SJSA1 (cell line): ENCODE measurements at places on chromosomes 7 and 10.

DNA sequence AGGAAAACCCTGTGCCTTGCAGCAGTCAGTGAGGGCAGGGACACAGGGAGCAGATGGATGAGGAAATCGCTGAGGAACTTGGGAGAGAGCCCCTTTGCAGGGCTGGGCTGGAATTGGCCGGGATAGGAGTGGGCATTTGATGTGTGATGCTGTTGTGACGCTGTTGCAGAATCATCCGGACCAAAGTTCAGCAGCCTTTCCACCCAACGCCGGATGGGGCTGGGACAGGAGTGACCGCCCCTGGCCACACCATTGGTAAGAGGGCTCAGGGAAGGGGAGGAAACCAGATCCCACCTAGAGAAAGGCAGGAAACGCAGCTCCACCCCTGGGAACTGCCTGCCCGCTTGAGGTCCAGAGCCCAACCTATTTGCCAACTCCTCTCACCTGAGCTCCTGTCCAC is 33.9 kb downstream of the PAX2 start:
- no peaks in the 10 kb centered on the region for H3K36me3 ChIP-seq
- H3K4me1 ChIP-seq: no peaks in the 10 kb centered on the region
- H3K27me3 ChIP-seq: peaks cover 57% of the 10 kb centered on the region

GRCh38 chr10:71213127-71213621 is 804 bp downstream of the UNC5B start:
- H3K27ac ChIP-seq: no peak overlapping the region
- no peak for DNase-seq
- peak overlapping the region; percentile 51 for H3K4me3 ChIP-seq
- peaks cover 39% of the 10 kb centered on the region for H3K4me1 ChIP-seq
- H3K36me3 ChIP-seq: no peaks in the 10 kb centered on the region

DNA sequence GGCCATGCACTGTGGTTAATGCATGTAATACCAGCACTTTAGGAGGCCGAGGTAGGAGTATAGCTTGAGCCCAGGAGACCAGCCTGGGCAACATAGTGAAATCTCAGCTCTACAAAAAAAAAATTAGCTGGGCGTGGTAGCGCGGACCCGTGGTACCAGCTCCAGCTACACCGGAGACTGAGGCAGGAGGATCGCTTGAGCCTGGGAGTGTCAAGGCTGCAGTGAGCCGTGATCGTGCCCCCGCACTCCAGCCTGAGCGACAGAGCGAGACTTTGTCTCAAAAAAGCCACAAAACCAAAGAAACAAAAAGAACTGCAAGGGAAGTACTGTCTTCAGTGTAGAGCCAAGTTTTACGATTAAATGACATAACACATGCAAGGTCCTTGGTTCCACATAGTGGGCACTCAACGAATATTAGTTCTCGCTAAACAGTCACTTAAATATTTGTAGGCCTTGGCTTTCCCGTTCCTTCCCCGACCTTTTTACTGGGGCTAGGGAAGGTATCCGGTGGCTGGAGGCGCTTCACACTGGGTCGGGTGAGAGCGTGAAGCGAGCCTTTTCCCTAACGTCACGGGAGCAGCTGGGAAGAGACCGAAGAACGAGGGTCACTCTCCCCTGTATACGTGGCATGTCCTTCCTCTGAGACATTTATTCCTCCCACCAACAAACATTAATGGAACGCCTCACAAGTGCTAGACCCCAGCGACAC is 993 bp upstream of the SND1 start:
- H3K36me3 ChIP-seq: peaks cover 26% of the 10 kb centered on the region
- no peak for DNase-seq
- H3K27ac ChIP-seq: peak overlapping the region; percentile 77
- peaks cover 28% of the 10 kb centered on the region for H3K4me1 ChIP-seq
- H3K4me3 ChIP-seq: peak overlapping the region; percentile 78
- H3K27me3 ChIP-seq: no peaks in the 10 kb centered on the region

DNA sequence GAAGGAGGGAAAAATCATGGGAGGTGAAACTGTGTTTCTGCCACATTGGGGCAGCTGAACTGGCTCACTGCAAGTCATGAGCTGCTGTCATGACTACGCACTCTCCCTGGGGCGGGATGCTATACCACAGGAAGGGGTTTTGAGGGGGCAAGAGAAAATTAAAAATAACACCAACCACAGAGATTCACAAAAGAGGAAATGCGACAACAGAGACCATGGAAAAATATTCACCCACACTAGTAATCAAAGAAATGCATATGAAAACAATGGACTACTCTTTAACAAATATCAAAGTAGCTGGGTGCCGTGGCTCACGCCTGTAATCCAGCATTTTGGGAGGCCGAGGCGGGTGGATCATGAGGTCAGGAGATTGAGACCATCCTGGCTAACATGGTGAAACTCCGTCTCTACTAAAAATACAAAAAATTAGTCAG is 65.2 kb upstream of the TM9SF3 start:
- H3K27ac ChIP-seq: no peak overlapping the region
- no peak for DNase-seq
- H3K27me3 ChIP-seq: no peaks in the 10 kb centered on the region
- no peaks in the 10 kb centered on the region for H3K4me1 ChIP-seq
- H3K4me3 ChIP-seq: no peak overlapping the region

GRCh38 chr7:135998081-135998480 is 20.9 kb upstream of the MTPN start:
- no peak overlapping the region for H3K27ac ChIP-seq
- peaks cover 6% of the 10 kb centered on the region for H3K4me1 ChIP-seq
- DNase-seq: no peak
- no peak overlapping the region for H3K4me3 ChIP-seq
- no peaks in the 10 kb centered on the region for H3K27me3 ChIP-seq

DNA sequence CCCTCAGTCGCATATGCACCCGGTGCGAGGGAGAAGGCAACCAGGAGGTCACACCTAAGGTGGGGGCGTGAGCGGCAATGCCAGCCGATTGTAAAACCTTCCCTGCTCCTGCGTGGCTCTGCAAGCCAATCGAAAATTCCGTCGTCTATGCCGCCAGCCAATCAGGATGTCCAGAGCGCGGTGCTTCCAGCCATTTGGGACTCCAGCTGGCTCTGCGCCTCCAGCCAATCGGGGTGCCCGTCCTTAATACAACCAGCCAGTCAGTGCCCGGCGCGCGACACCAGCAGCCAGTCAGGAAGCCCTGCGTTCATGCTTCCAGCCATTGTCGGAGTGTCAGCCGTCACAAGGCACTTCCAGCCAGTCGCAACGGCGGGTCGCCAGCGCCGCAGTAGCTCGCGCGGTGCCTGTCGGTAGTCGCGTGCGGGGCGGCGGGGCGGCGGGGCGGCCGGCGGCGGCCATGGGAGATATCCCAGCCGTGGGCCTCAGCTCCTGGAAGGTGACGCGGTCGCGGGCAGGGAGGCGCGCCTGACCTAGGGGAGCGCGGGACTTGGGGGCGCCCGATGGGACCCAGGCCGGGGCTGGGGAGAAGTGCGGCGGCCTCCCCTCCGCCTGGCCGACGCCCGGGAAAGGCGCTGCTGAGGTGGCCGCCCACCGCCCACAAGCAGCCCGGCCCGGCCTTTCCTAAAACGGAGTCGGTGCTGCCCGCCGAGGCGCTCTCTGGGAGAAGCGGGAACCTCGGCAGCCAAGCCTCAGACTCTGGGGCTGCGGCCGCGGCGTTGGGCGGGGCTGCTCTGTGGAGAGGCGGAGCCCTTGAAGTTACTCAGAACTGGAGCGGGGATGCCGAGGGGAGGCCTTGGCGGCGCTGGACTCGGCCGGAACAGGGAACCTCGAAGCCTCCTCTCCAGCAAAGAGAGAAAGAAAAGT is at the start of gene AKR1E2:
TSS of gene AKR1E2 (plus strand) at position 340 of the 924 bp plus-strand sequence. CDS start at position 458, 118 bp downstream.
- peaks cover 21% of the 10 kb centered on the region for H3K4me1 ChIP-seq
- peaks cover 13% of the 10 kb centered on the region for H3K36me3 ChIP-seq
- no peaks in the 10 kb centered on the region for H3K27me3 ChIP-seq
- DNase-seq: peak; percentile 97
- H3K4me3 ChIP-seq: peak within 1 kb of the TSS; percentile 78
- H3K27ac ChIP-seq: peak within 1 kb of the TSS; percentile 96

- no peaks in the 10 kb centered on the region for H3K36me3 ChIP-seq
- no peaks in the 10 kb centered on the region; the same call in 1 of the 2 replicates for H3K27me3 ChIP-seq
- no peaks in the 10 kb centered on the region for H3K4me1 ChIP-seq
- no peak overlapping the region for H3K4me3 ChIP-seq
- no peak overlapping the region for H3K27ac ChIP-seq
- peak; percentile 66 for DNase-seq
Measured at GRCh38 chr7:34133983-34134782, 228.8 kb downstream of the BMPER start.

DNA sequence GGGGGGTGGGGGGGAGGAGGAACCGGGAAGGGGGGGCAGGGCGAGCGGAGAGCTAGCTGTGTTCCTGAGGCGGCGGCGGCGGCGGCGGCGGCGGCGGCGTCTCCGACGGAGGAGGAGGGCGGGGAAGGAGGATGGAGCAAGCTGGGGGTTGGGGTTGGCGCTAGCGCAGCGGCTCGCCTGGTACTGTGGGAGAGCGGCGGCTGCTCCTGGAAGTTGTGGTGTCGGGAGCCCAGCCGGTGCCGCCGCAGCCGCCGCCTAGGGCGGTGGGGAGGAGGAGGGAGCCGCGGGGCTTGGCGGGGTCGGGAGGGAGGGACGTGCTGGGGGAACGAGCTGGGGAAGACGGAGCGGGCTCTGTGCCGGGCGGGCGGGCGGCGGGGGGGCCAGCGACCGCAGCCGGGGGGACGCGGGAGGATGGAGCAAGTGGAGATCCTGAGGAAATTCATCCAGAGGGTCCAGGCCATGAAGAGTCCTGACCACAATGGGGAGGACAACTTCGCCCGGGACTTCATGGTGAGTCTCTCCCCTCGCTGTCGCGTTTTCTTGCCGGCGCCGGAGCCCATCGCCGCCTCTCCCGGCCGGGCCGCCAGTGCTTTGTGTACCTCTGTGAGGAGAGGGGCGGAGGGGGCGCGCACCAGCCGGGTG is at the start of gene PTPN12:
TSS of gene PTPN12 (plus strand) at position 160 of the 642 bp plus-strand sequence. CDS start at position 412, 252 bp downstream.
- no peaks in the 10 kb centered on the region for H3K27me3 ChIP-seq
- H3K4me1 ChIP-seq: peaks cover 12% of the 10 kb centered on the region
- H3K27ac ChIP-seq: peak within 1 kb of the TSS; percentile 89
- H3K4me3 ChIP-seq: peak within 1 kb of the TSS; percentile 88

GRCh38 chr10:79923145-79923544 is 25.8 kb downstream of the SFTPD start:
- H3K27me3 ChIP-seq: no peaks in the 10 kb centered on the region
- H3K27ac ChIP-seq: no peak overlapping the region
- peak; percentile 28 for DNase-seq
- no peak overlapping the region for H3K4me3 ChIP-seq
- H3K36me3 ChIP-seq: no peaks in the 10 kb centered on the region

GRCh38 chr7:103902917-103903316 is 86.5 kb downstream of the RELN start:
- no peaks in the 10 kb centered on the region for H3K4me1 ChIP-seq
- H3K36me3 ChIP-seq: no peaks in the 10 kb centered on the region
- no peak for DNase-seq

- H3K4me1 ChIP-seq: no peaks in the 10 kb centered on the region
- DNase-seq: no peak
- no peak overlapping the region for H3K27ac ChIP-seq
- H3K36me3 ChIP-seq: no peaks in the 10 kb centered on the region
- H3K4me3 ChIP-seq: no peak overlapping the region
Measured at GRCh38 chr7:124263232-124263827, 230.5 kb upstream of the TMEM229A start.

DNA sequence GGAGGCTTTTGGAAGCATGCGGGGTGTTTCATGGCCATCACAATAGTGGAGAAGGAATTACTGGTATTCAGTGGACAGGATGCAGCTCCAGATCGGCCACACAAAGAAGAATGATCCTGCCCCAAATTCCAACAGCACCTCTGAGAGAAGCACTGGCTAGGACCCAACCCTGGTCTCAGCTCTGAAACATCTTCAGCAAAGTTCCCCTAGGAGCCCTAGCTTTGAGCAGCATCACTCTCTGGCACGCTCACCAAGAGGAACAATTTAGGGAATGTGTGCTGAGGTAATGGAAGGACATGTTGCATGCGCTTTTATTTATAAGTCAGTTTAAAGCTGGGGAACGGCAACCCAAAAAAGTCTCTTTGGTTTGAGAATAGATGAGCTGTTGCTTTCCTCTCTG is 5.5 kb upstream of the OPN1SW start:
- 0 out of 2 replicates have a peak, but pooled peaks cover 5% of the 10 kb centered on the region for H3K4me1 ChIP-seq
- no peaks in the 10 kb centered on the region for H3K36me3 ChIP-seq
- no peak overlapping the region for H3K27ac ChIP-seq
- no peak for DNase-seq

GRCh38 chr10:79407811-79408795 is 37.3 kb downstream of the ZCCHC24 start:
- H3K27ac ChIP-seq: no peak overlapping the region
- peaks cover 53% of the 10 kb centered on the region for H3K4me1 ChIP-seq
- peaks cover 28% of the 10 kb centered on the region for H3K36me3 ChIP-seq
- no peak overlapping the region for H3K4me3 ChIP-seq
- no peaks in the 10 kb centered on the region for H3K27me3 ChIP-seq

DNA sequence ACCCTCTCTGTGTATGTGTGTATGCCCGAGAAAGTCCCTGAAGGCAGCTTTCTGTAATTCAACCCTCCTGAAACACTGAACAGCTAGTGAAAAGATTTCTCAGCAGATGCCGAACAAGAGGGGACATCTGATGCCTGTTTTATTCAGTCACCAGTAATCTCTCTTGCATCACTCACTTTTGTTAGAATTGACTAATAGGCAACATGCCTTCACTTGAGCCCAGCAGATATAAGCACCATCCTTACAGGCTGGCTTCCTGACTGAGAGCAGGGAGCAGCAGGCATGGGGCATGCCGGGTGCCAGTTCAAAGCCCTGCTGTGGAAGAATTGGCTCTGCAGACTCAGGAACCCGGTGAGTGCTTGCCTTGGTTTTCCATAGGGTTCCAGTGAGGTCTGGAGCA is at the start of gene ABCA13:
TSS of gene ABCA13 (plus strand) at position 257 of the 400 bp plus-strand sequence. CDS start at position 283, 26 bp downstream.
- no peak within 1 kb of the TSS for H3K27ac ChIP-seq
- H3K4me3 ChIP-seq: no peak within 1 kb of the TSS
- H3K27me3 ChIP-seq: no peaks in the 10 kb centered on the region
- H3K36me3 ChIP-seq: no peaks in the 10 kb centered on the region
- peaks cover 12% of the 10 kb centered on the region for H3K4me1 ChIP-seq

GRCh38 chr7:30469303-30469702 is 9.3 kb downstream of the NOD1 start:
- peak overlapping the region; percentile 50 for H3K27ac ChIP-seq
- peak; percentile 93 for DNase-seq
- H3K4me1 ChIP-seq: peaks cover 30% of the 10 kb centered on the region
- no peaks in the 10 kb centered on the region for H3K27me3 ChIP-seq

GRCh38 chr10:133357285-133358161 is at the start of gene FUOM:
TSS of gene FUOM (minus strand) at chr10:133358019. CDS start at chr10:133358007, 12 bp downstream.
- DNase-seq: no peak
- H3K27me3 ChIP-seq: 0 out of 2 replicates have a peak, but pooled peaks cover 2% of the 10 kb centered on the region
- no peak within 1 kb of the TSS for H3K27ac ChIP-seq
- H3K4me3 ChIP-seq: peak within 1 kb of the TSS; percentile 41
- H3K36me3 ChIP-seq: peaks cover 5% of the 10 kb centered on the region
- peaks cover 10% of the 10 kb centered on the region for H3K4me1 ChIP-seq

GRCh38 chr7:12785473-12785872 is 98.0 kb downstream of the ARL4A start:
- DNase-seq: no peak
- no peaks in the 10 kb centered on the region for H3K4me1 ChIP-seq
- H3K36me3 ChIP-seq: no peaks in the 10 kb centered on the region
- no peak overlapping the region for H3K4me3 ChIP-seq
- no peaks in the 10 kb centered on the region for H3K27me3 ChIP-seq

- no peak for DNase-seq
- H3K27me3 ChIP-seq: peaks cover 11% of the 10 kb centered on the region; the same call in 1 of the 2 replicates
- no peak overlapping the region for H3K4me3 ChIP-seq
- H3K4me1 ChIP-seq: no peaks in the 10 kb centered on the region
- H3K27ac ChIP-seq: no peak overlapping the region
Measured at GRCh38 chr10:57799625-57800024, 468.1 kb downstream of the IPMK start.

GRCh38 chr7:99235925-99236324 is 28.0 kb upstream of the KPNA7 start:
- DNase-seq: no peak
- H3K4me3 ChIP-seq: no peak overlapping the region
- no peaks in the 10 kb centered on the region for H3K4me1 ChIP-seq

- DNase-seq: no peak
- H3K27me3 ChIP-seq: no peaks in the 10 kb centered on the region; the same call in 1 of the 2 replicates
- H3K4me1 ChIP-seq: no peaks in the 10 kb centered on the region
- no peak overlapping the region for H3K27ac ChIP-seq
- no peaks in the 10 kb centered on the region for H3K36me3 ChIP-seq
Measured at GRCh38 chr7:3067606-3068380, 24.1 kb upstream of the CARD11 start.
